ENCODE measurements at places on chromosomes 5 and 9.

DNA sequence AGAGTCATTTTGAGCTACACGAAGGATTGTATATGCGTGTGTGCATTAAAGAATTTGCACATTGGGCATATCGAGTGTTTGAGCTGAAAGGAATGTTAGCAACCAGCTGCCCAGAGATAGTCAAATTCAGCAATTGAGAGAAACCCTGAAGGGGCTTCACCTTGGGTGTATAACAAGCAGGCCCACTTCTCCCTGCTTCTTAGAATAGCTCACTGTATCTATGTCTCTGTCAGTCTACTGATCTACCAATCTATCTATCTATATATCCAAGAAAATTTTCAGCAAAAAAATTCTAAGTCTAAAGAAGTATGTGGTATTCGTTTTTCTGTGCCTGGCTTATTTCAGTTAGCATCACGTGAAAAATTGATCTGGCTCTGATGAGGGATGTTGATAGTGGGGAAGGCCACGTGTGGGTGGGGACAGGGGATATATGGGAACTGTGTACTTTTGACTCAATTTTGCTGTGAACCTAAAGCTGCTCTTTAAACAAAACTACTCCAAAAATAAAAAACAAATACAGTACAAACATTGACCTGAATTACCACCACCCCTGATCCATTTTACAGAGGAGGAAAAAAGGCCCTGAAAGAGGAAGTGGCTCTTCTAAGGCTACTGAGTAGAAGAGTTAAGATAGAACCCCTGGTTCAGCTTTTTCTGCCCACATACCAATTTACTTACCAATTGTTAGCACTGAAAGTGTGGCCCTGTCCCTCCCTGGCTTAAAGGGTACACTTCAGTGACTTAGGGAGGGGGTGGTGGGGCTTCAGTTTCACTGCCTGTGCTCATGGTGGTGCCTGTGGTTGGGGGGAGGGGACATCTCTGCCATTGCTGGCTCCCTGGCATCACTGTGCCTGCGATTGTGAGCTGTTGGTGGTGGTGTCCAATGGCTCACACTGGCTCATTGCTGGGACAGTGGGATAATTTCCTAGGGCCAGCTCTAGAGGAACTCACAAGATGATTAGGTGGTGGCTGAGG is 141.8 kb downstream of the DOCK2 start:
- peak; percentile 49 for DNase-seq

DNA sequence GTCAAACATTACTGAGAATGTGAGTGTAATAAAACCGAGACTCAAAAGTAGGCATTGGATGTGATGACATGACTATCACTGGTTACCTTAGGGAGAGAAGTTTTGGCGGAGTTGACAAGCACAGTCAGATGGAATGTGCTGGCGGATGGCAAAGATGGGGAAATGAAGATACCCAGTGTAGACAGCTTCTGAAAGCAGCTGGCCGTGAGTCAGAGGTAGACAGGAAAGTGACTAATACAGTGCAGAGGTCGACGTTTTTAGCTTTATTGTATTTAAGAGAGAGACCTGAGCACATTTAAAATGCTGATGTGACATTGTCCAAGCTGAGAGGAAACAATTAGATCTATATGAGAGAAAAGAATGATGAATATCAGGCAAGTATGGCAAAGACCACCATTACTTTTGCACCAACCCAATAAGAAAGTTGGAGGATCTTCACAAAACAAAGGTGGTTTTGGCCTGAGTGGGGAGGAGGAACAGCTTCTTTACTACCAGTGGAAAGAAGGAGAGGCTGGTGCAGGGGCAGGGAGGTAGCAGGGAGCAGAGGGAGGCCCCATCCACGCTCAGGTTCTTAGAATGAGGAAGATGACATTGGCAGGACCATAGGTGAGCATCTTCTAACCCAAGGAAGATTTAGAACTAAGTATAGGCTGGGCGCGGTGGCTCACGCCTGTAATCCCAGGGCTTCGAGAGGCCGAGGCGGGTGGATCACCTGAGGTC is 36.7 kb upstream of the KCNIP1 start:
- no peak for DNase-seq

DNA sequence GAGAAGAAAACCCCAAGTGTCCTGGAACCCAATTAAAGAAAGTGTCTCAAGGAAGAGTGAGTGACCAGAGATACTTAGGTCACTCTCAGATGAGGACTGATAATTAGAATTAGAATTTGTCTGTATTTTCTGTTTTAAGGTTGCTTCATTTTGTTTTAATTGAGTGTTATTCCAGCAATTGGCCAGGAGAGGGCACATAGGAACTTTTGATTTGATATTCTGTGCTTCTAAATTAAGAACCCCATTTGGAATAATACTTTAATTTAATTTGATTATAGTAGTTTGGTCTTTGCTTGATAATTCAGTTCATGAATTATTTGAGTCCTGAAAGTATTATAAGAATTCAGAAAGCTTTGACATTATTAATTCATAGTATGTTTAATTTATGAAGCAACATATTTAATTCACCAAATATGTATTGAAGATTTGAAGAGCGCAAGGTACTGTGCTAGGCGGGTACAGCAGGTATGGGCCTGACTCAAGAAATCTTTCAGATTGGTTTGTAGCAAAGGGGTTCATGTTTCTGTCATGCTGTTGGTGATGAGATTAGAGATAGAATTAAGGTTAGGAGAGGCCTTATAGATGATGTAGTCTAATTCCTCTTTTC is 4.9 kb downstream of the MRPL22 start:
- DNase-seq, result no peak

DNA sequence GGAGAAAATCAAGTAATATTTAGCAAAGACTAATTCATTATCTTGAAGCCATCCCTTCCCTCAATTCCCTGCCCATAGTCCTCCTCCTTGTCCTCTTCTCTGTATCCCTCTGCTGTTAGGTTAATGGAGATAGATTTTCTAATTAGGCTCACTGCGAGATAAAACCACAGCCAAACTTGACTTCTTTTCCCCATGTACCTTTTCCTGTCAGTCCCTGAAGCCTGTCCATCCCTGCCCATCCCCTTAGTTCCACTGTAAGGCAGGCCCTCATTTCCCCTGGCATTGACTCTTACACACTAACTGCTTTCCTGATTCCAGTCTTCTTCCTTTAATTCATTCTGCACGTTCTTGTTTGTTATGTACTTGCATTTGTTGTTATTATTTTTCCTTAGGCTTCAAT is 1.2 kb downstream of the TLR4 start:
- no peak for DNase-seq

DNA sequence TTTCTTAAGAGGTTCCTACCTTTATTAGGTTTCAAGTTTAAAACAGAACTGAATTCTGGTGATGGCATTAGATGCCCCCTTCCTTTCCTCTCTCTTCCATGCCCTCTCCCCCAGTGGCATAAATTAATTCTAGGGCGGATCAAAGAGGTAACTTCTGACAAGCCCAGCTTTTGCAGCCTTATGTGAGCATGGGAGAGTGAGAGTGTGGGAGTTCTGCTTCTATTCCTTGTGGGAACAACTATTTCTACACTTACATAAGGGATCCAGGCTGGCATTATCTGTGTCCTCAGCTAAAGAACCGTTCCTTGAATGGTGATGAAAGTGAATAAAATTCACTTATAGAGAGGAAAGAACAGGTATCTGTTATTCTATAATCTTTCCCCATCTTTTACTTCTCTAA is 437.6 kb downstream of the KIF4B start:
- no peak for DNase-seq

DNA sequence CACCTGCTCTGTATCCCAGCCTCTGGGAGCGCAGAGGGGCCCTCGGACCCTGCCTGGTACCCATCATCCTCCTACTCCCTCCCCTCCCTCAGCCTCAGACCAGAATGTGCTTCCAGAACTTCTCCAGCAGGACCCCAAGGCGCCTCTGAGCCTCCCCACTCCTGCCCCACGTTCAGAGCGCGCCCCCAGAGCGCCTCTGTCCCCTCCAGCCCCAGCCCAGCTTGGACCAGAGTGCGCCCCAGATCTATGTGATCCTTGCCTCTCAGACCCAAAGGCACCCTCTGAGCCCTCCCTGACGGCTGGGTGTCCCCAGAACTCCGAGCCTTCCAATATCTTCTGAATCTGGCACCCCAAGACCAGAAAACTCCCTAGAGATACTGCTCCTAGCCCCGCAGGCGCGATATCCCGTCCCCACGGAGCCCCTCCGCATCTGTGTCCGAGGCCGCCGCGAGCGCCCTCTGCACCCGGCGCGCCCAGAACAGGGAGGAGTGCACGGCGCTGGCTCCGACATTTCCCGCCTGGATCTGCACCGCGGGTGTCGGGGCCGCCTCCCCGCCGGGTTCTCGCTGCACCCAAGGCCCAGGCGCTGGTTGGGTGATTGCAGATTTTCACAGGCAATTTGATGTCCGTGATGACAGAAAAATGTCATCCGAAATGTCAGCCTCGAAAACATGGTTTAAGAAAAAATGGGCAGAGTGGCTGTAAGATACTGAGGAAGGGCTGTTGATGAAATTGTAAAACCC is 522 bp downstream of the BHMT start:
- DNase-seq, result no peak

DNA sequence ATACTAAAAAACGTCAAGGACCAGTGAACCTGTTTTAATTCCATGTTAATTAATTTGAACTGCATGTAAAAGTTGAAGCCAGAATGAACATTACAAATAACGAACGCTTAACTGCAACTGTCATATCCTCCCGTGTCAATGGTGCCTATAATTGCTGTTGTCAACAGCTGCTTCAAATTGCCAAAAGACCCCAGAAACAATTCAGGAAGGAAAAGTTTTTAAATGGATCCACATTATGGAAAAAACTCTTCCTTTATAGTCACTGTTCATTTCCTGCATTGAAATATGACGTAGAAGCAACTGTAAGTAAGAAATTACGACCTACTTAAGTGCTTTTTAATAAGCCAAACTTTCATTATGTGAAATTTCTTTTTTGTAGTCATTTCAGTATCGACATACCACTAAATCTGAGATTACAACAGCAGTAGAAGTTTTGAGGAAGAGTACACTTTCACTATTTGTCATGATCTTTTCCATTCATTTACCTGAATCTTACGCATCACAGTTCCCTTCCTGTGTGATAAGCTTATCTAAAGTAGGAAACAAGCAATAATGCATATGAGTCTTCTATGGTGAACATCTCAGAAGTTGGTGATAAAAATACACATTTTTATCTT is 37.8 kb downstream of the MEF2C start:
- peak; percentile 48 for DNase-seq

DNA sequence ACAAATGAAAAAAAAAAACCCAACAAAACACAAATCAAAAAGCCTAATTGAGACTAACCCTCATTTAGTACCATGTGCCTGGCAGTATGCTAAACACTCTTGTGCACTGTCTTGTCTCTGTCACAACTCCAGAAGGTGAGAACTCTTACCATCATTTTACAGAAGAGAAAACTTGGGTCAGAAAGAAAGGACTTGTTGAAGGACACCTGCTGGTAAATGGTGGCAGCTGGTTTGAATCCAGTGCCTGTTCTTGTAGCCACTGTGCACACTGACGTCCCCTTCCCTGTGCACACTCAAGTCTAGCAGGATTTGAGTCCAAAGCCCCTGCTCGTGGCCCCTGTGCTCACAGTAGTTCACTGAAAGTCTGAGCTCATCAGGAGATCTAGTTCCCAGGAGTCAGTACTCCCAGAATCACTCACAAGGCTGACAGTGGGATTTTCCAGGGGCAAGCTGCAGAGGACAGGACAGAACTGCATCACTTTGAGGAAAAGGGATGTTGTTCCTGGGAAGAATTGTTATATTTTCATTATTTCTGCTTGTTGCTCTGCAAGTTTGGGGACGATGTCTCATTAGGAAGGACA is 43.0 kb upstream of the HSD17B4 start:
- DNase-seq, result no peak

DNA sequence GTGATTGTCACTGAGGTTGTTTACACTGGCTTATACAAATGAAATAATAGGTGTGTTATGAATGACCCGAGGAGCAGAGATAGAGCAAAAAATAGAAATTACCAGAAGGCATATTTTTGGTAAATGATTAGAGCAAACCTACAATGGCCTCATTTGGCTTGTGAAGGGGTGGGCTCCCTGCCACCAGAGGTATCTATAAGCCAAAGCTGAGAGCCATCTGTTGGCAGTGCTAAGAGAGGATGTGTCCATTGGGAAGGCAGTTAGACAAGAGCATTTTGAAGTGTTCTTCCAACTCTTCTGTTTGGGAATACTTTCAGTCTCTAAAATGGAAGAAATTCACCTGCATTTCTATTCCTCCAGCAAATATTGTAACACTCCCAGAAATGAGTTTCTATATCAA is 10.6 kb downstream of the NIPAL4 start:
- DNase-seq, result no peak
